B cell (primary cell): ENCODE measurements at places on chromosomes 16 and 17. TPM values are rescaled to one million over a fixed set of nuclear protein-coding genes. Genes with fewer than 3 reads are reported as not detected.

DNA sequence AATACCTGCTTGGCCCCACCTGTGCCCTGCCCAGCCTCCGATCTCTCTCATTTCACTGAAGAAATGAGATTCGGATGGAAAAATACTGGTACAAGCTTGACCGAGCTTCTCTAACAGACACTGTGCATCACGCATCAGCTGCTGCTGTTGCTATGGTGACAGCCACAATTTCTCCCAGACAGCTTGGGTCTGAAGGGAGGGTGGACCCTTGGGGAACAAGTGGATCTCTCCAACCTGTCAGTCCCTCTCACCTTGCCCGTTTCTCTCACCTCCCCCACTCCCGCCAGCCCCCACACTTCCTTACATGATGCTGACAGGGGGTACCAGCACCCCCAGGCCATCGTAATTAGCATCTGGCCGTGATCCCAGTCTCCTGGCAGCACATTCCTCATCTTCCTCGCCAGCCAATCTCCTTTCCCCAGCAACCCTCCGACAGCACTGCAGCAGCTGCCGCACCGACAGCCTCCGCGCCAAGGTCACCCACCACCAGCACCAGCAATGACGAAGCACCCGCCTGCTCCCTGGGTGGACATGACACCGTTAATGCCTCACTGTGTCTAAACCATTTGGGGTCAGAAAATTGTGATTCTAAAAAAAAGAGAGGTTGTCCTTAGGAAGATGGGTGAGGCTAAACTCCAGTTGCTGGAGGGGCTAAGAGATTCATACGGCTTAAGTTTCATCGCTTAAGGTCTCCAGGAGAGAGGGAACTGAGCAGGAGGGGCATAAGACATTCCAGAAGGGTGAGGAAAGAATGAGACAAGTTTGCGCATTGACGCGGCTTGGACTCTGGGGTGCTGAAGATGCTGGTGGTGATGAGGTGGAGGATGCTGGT, 58.6 kb upstream of the TNRC6A start:
- peaks cover 4% of the 10 kb centered on the region for H3K4me1 ChIP-seq
- H3K27ac ChIP-seq = no peak overlapping the region
- H3K27me3 ChIP-seq = peaks cover 7% of the 10 kb centered on the region
- DNase-seq = peak; percentile 46
- no peak overlapping the region for H3K4me3 ChIP-seq

- H3K27me3 ChIP-seq = no peaks in the 10 kb centered on the region
- DNase-seq = no peak
- H3K4me1 ChIP-seq = no peaks in the 10 kb centered on the region
- no peak overlapping the region for H3K4me3 ChIP-seq
These were observed 115.6 kb downstream of the CDK5R1 start for GRCh38 chr17:32602396-32602795.

- no peak overlapping the region for H3K4me3 ChIP-seq
- no peak overlapping the region for H3K27ac ChIP-seq
- DNase-seq = no peak
- peaks cover 3% of the 10 kb centered on the region for H3K4me1 ChIP-seq
- no peaks in the 10 kb centered on the region for H3K36me3 ChIP-seq
These were observed 32.0 kb downstream of the SBK1 start for GRCh38 chr16:28324235-28324886.

DNA sequence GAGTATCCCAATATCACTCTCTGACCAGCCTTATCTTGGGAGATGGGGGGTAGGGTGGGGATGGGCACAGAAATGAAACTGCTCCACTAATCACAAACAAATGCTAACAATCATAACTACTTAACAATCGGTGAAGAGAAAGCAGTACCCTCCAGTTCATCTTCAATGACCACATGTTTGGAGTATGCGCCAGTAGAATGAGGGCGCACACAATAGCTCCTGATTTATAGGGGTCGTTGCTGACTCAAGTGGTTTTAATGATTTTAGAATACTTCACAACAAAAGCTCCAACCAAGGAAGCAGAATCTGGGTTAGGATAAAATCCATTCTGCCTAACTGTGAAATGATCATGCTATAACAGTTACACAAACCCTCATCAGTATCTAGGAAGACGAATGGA, 184.4 kb downstream of the AATF start:
- no peak for DNase-seq
- H3K27me3 ChIP-seq = no peaks in the 10 kb centered on the region
- H3K27ac ChIP-seq = no peak overlapping the region
- H3K36me3 ChIP-seq = peaks cover 1% of the 10 kb centered on the region

GRCh38 chr17:77423589-77424451, 283.1 kb downstream of the SEC14L1 start:
- H3K4me3 ChIP-seq = no peak overlapping the region
- no peak overlapping the region for H3K27ac ChIP-seq
- no peaks in the 10 kb centered on the region for H3K27me3 ChIP-seq
- H3K4me1 ChIP-seq = peaks cover 77% of the 10 kb centered on the region

- H3K4me3 ChIP-seq = no peak overlapping the region
- H3K4me1 ChIP-seq = no peaks in the 10 kb centered on the region
- no peak overlapping the region for H3K27ac ChIP-seq
These were observed 312.7 kb upstream of the KCNJ16 start for GRCh38 chr17:69762359-69762758.

DNA sequence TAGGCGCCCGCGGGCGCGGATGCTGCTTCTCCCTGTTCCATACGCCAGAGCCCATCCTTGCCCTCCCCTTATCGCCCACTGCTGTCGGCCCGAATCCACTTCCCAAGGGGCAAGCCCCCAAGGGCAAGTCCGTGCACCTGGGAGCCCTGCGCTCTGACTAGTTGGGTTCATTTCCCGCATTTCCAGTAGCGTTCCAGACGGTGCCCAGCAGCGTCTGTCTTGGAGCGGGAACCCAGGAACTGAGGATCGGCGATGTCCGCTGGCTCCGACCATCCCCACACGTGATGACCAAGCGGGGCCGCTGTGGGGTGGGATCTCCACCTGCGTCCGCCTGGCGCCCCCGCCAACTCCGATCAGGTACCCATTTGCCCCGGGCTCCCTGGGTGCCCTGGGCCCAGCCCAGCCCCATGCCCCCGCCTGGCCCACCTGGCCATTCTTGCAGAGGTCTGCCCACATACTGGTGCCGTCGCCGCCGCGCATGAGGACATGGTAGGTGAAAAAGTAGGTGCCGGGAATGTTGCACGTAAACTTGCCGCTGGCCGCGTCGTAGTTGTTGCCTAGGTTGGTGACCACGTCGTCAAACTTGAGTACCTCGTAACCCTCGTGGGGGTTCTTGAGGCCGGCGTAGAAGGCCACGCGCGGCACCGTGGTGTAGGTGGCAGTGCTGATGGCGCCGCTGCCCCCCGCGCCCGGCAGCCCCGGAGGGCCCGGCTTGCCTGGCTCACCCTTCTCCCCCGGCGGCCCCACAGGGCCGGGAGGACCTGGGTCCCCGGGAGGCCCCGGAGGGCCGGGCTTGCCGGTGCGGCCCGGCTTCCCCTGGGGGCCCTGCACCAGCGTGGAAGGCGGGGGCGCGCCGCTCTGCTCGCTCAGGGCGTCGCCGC, 837 bp downstream of the C1QL1 start:
- H3K4me1 ChIP-seq = peaks cover 32% of the 10 kb centered on the region
- peaks cover 66% of the 10 kb centered on the region for H3K27me3 ChIP-seq
- no peaks in the 10 kb centered on the region for H3K36me3 ChIP-seq
- peak overlapping the region; percentile 8 for H3K4me3 ChIP-seq
- H3K27ac ChIP-seq = no peak overlapping the region
- peak; percentile 47 for DNase-seq

DNA sequence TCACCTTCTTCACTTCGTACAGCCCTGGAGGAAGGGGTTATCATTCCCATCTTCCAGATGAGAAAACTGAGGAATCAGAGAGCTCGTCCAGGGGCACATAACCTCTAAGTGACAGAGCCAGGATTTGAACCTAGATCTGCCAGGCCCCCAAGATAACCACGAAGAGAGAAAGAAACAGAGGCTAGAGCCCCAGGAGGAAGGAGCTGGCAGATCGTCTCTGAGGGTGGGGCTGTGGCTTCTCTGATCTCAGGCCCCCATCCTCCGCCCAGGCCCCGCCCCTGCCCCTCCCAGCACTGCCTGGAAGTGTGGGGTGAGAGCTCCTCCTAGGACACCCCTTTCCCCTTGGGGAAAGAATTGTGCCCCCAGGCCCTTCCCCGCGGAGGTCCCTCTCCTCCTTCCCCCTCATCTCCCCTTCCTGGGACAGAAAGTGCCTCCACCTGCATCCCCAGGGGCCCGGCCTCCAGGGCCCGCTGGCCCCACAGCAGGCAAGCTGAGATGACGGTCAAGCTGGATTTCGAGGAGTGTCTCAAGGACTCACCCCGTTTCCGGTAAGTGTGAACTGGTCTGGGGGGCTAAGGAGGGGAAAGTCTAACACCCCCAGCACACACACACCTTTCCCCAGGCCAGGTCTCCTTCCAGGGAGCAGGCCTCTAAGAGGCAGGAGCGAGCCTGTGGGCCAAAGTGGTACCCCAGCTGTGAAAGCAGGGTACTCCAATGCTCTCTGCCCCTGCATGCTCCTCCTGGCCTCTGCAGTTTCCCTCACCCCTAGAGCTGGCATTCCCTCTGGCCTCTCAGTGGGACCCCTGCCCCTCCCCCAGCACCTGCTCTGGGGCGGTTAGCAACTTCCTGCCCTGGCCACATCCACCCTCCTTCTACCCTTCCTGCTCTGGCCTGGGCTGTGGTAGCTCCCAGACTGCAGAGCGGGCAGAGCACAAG, at the start of gene ACAP1:
Gene ACAP1, plus strand, starts transcription at position 290 of the 936 bp plus-strand sequence. Its CDS starts 206 bp downstream, at position 496.
- peak within 1 kb of the TSS; percentile 57 for H3K4me3 ChIP-seq
- H3K27ac ChIP-seq = peak within 1 kb of the TSS; percentile 67
- H3K27me3 ChIP-seq = no peaks in the 10 kb centered on the region
- peaks cover 25% of the 10 kb centered on the region for H3K4me1 ChIP-seq
- peaks cover 28% of the 10 kb centered on the region for H3K36me3 ChIP-seq
- peak; percentile 83 for DNase-seq

Gene C16orf89
- total RNA-seq = not detected in 2 replicates

DNA sequence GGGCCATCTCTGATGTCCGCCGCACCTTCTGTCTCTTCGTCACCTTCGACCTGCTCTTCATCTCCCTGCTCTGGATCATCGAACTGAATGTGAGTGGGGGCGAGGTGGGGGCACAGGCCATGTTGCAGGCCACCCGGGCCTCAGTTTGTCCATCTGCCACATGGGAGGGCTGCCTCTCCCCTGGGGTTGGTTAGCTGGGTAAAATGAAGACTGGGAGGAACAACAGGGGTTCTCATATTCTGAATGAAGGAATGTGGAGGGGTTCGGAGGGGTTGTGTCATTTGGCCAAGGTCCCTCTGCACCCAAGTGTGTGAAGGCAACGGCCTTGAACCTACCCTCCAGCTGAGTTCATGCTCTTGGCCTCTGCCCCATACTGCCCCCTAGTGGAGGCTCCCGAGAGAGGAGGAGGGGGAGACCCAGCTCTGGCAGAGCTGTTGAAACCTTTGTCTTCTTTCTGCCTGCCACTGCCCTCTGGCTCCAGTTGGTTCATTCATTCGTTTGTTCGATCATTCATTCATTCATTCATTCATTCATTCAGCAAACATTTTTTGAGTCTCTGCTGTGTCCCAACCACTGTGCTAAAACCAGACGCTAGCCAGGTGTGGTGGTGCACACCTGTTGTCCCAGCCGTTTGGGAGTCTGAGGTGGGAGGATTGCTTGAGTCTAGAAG, 11.4 kb upstream of the TCAP start:
- no peak overlapping the region for H3K4me3 ChIP-seq
- H3K27me3 ChIP-seq = no peaks in the 10 kb centered on the region
- peaks cover 19% of the 10 kb centered on the region for H3K36me3 ChIP-seq

Gene ALDH3A1
- not detected in 2 replicates for total RNA-seq

- H3K27ac ChIP-seq = no peak overlapping the region
- no peak for DNase-seq
- H3K4me3 ChIP-seq = no peak overlapping the region
- no peaks in the 10 kb centered on the region for H3K36me3 ChIP-seq
- peaks cover 4% of the 10 kb centered on the region for H3K4me1 ChIP-seq
These were observed 106.3 kb upstream of the SIAH1 start for GRCh38 chr16:48491517-48491916.

GRCh38 chr17:50219939-50220465, 18.6 kb upstream of the COL1A1 start:
- H3K4me3 ChIP-seq = no peak overlapping the region
- no peak for DNase-seq
- no peaks in the 10 kb centered on the region for H3K4me1 ChIP-seq
- no peak overlapping the region for H3K27ac ChIP-seq

Gene SPN
- 1.1 and 1.7 TPM in 2 replicates for total RNA-seq

- H3K4me1 ChIP-seq = no peaks in the 10 kb centered on the region
- H3K36me3 ChIP-seq = no peaks in the 10 kb centered on the region
- H3K27ac ChIP-seq = no peak overlapping the region
- no peak overlapping the region for H3K4me3 ChIP-seq
- DNase-seq = no peak
These were observed 478.3 kb upstream of the ERCC4 start for GRCh38 chr16:13441675-13442074.

DNA sequence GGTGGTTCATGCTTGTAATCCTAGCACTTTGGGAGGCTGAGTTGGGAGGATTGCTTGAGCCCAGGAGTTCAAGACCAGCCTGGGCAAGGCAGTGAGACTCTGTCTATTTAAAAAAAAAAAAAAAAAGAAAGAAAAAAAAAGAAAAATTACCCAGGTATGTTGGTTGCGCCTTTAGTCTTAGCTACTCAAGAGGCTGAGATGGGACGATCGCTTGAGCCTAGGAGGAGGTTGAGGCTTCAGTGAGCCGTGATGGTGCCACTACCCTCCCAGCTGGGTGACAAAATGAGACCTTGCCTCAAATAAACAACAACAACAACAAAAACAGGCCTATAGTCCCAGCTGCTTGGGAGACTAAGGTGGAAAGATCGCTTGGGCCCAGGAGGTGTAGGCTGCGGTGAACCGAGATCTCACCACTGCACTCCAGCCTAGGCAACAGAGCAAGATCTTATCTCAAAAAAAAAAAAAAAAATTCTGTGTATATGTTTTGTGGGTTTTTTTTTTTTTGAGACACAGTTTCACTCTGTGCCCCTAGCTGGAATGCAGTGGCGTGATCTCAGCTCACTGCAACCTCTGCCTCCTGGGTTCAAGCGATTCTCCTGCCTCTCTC, 12.5 kb upstream of the ANKRD40CL start:
- no peaks in the 10 kb centered on the region for H3K36me3 ChIP-seq
- no peak overlapping the region for H3K4me3 ChIP-seq
- no peaks in the 10 kb centered on the region for H3K4me1 ChIP-seq
- H3K27ac ChIP-seq = no peak overlapping the region

Gene MMP15
- total RNA-seq = not detected in 2 replicates

- H3K27me3 ChIP-seq = peaks cover 36% of the 10 kb centered on the region
- DNase-seq = peak; percentile 70
- peak within 1 kb of the TSS; percentile 60 for H3K4me3 ChIP-seq
- H3K36me3 ChIP-seq = no peaks in the 10 kb centered on the region
These were observed at the start of gene GPRC5B for GRCh38 chr16:19884611-19885450. Gene GPRC5B, minus strand, starts transcription at chr16:19884848. Its CDS starts 12,003 bp downstream, at chr16:19872845.

Gene EFCAB5
- 2.3 and 3.0 TPM in 2 replicates for total RNA-seq
